Psoas muscle (tissue), 8 donors: ENCODE measurements at places on chromosomes 3 and 15. TPM values are rescaled to one million over a fixed set of nuclear protein-coding genes. Genes with fewer than 3 reads are reported as not detected.

Gene ZNF860
- total RNA-seq, result not detected

- DNase-seq, result no peak
Observed at GRCh38 chr15:65870889-65871533, 1.7 kb downstream of the RAB11A start.

GRCh38 chr15:26391567-26392194 lies 381.2 kb downstream of the GABRB3 start:
- no peak for DNase-seq

GRCh38 chr3:107846279-107846852 lies 244.5 kb downstream of the CD47 start:
- DNase-seq, result peak; percentile 64

DNA sequence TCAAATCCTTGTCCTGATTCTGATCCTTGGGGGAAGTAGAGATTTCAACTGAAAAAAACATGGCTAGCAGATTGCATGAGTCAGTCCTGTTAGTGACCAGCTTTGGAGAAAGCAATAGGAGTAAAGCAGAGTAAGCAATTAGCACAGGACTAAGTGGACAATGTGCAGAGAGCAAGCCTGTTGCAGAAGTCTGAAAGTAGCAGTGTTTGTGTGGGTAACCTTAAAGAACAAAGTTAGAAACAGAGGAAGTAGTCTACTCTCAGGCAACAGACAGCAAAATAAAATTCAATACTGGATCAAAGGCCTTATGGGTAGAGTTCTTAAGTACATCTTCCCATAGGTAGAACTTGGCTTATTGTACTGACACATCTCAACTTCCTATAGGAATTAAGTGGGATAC lies 916.8 kb downstream of the CADM2 start:
- DNase-seq, result no peak

- no peak for DNase-seq
Observed at GRCh38 chr3:114176890-114177289, 2.0 kb downstream of the DRD3 start.

DNA sequence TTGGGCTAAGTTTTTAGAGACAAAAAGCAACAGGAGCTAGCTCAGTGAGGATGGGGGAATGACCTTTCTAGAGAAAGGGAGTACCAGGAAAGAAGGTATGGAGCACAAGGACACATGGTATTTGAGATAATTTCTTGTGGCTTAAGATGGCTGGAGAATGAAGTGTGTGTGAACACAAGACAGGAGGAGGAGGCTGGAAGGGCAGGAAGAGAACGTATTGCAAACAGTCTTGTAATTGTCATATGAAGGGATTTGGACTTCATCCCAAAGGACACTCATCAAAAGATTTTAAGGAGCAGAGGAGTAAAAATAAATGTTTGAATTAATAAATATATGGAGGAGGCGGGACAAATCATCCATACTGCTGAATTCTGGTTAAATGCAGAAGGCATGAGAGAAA lies 268.6 kb upstream of the NR2E3 start:
- no peak for DNase-seq
